ENCODE measurements at places on chromosomes 11 and 22.

GRCh38 chr11:35558513-35558912 lies 33.1 kb upstream of the PAMR1 start:
- H3K4me3 ChIP-seq, result no peak overlapping the region
- no peaks in the 10 kb centered on the region for H3K36me3 ChIP-seq
- no peak overlapping the region for H3K27ac ChIP-seq
- DNase-seq, result no peak
- no peaks in the 10 kb centered on the region for H3K4me1 ChIP-seq

DNA sequence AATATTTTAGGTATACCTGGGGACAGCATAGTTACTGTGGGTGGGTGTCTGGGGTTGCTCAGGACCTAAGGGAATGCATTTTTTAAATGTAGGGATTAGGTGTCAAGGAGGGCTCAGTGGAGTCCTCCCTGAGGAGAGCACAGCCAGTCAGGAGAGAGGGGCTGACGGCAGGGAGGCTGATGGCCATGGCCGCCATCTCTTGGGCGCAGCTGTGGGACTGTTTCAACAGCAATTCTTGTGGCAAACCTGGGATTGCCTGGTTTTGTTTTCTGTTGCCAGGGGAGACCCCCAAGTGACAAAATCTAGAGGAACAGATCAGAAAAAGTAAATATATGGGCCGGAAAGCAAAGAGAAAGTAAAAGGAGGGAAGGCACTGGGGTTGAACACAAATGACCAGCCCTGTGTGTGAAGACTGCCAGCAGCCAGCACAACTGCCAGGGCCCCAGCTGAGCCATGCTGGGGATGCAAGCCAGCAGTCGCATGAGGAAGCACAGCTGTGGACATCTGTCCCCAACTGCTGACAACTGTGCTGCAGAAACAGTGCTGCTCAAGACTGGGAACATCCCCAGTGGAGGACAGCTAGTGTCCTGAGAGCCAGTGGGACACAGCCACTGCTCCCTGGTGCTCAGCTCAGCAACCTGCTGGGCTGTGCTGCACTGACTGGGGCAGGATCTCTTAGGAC lies 10.5 kb downstream of the MIF start:
- H3K36me3 ChIP-seq, result no peaks in the 10 kb centered on the region
- H3K4me3 ChIP-seq, result no peak overlapping the region

DNA sequence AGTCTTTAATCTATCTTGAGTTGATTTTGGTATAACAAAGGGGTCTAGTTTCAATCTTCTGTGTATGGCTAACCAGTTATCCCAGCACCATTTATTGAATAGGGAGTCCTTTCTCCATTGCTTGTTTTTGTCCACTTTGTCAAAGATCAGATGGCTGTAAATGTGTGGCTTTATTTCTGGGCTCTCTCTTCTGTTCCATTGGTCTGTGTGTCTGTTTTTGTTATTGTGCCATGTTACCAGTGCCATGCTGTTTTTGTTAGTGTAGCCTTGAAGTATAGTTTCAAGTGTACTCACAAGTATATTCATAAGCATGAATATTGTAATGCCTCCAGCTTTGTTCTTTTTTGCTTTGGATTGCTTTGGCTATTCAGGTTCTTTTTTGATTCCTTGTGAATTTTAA lies 159.6 kb downstream of the TBC1D22A start:
- H3K27me3 ChIP-seq, result no peaks in the 10 kb centered on the region
- no peak overlapping the region for H3K4me3 ChIP-seq

DNA sequence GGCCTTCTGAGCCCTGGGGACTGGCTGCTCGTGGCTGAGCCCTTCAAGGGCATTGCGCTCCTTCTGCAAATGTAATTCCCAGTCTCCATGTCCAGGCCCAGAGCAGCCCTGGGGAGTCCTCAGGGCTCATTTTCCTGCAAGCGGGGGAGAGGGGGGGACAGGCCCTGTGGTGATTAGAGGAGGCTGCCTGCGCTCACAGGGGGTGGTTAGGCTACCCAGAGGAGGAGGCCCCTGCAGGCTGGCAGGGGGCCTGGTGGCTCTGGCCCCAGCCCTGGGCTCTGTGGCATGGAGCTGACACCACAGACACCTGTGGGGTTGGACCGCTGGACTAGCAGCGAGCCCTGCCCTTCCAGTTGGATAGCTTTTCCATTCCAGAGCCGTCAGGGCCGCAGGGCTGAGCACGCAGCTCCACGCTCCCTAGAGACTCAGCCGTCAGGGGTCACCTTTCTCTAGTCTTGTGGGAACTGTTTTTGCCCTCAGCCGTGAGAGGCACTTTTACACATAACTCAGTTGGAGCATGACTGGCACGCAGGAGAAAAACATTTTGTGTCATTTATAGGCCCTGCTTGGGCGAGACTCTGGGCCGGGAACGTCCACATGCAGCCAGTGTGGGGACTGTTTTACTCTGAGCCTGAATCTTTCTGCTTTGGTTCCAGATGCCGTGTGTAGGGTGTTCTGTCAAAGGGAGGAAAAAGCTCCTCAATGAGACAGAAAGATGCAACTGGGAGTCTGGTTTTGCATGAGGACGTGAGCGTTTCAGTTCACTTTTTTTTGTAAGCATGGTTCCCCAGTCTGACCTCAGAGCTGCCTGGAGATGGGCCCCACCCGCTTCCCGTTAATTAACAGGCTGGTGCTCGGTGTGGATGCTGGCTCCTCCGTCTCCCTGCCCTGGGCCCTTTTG lies 58.1 kb downstream of the LRP5 start:
- peaks cover 37% of the 10 kb centered on the region for H3K4me1 ChIP-seq
- DNase-seq, result no peak
- H3K36me3 ChIP-seq, result peaks cover 2% of the 10 kb centered on the region

GRCh38 chr11:35404388-35404775 lies 15.0 kb downstream of the SLC1A2 start:
- H3K27ac ChIP-seq, result no peak overlapping the region
- no peak for DNase-seq
- peaks cover under 1% of the 10 kb centered on the region for H3K27me3 ChIP-seq
- no peaks in the 10 kb centered on the region for H3K36me3 ChIP-seq
- no peak overlapping the region for H3K4me3 ChIP-seq

DNA sequence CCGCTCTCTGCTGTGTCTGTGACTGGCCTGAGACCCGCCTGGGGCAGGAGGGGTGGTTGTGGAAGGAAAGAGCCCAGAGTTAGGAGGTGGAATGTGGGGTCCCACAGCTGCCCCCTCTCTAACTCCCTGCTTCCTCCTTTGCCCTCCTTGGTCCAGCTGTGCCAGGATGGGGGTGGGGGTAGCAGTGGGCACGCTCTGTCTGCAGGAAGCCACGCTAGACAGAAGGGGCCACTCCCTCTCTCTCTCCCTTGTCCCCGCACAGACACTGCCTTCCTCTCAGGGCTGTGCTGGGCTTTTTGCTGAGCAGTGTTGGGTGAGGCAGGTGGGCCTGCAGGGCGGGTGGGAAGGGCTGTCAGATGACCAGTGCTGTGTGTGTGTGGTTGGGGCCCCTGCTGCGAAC lies 2.0 kb upstream of the SOX10 start:
- no peak for DNase-seq
- H3K36me3 ChIP-seq, result no peaks in the 10 kb centered on the region
- no peaks in the 10 kb centered on the region for H3K4me1 ChIP-seq
- H3K27ac ChIP-seq, result no peak overlapping the region
- no peaks in the 10 kb centered on the region for H3K27me3 ChIP-seq
- H3K4me3 ChIP-seq, result no peak overlapping the region

- H3K27me3 ChIP-seq, result no peaks in the 10 kb centered on the region
- H3K4me3 ChIP-seq, result no peak overlapping the region
- H3K27ac ChIP-seq, result no peak overlapping the region
- H3K4me1 ChIP-seq, result no peaks in the 10 kb centered on the region
These were observed 46.4 kb upstream of the OR5D13 start for GRCh38 chr11:55726715-55727324.

DNA sequence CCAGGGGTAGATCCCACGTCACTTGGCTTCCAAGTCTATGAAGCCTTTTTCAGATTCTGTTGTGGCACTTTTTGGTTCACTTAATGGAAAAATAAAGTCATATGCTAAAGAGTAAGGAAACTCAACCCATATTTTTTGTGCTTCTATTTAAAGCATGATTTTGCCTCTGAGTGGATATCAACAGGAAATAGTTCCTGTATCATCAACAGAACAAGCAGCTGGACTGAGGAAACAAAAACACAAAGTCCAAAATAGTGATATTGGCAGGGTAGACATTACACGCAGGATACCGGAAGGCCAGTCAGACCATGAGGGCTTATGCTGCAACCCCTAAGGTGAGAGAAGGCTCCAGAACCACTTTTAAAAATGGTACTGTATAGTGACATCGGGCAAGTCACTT lies 248.3 kb upstream of the ANO5 start:
- H3K4me3 ChIP-seq, result no peak overlapping the region
- no peak overlapping the region for H3K27ac ChIP-seq
- no peaks in the 10 kb centered on the region for H3K36me3 ChIP-seq
- DNase-seq, result no peak
- H3K4me1 ChIP-seq, result no peaks in the 10 kb centered on the region

DNA sequence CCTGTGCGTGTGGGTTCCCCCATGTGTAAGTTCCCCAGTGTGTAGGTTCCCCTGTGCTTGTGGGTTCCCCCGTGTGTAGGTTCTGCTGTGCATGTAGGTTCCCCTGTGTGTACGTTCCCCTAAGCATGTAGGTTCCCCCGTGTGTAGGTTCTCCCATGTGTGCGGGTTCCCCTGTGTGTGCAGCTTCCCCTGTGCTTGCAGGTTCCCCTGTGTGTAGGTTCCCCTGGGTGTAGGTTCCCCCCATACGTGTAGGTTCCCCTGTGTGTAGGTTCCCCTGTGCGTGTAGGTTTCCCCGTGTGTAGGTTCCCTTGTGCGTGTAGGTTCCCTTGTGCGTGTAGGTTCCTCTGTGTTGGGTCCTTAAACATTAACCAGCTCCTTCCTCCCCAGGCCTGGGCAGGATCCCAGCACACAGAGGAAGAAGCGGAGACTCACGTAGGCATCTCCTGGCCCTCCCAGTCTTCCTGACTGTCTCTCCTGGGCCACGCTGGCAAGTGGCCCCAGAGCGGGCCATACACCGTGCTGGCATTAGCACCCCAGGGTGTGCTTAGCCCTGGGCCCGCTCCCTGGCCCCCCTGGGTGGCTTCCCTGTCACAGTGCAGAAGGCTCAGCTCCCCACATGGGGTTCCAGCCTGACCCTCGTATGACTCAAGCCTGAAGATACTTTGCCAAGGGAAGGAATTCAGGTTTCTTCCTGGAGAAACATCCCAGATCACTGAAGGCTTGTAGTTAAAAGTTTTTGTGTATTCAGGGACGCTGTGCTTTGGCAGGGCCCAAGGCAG lies 2.8 kb upstream of the GRAMD4 start:
- no peaks in the 10 kb centered on the region for H3K27me3 ChIP-seq
- no peak for DNase-seq
- H3K4me3 ChIP-seq, result no peak overlapping the region
- no peak overlapping the region for H3K27ac ChIP-seq

- peaks cover 29% of the 10 kb centered on the region for H3K36me3 ChIP-seq
- no peaks in the 10 kb centered on the region for H3K27me3 ChIP-seq
- H3K27ac ChIP-seq, result no peak overlapping the region
- peaks cover 65% of the 10 kb centered on the region for H3K4me1 ChIP-seq
- DNase-seq, result no peak
These were observed 18.7 kb downstream of the TRIM44 start for GRCh38 chr11:35681163-35681767.

- H3K4me3 ChIP-seq, result peak within 1 kb of the TSS; percentile 60
- peaks cover 1% of the 10 kb centered on the region for H3K36me3 ChIP-seq
- peaks cover 34% of the 10 kb centered on the region for H3K27me3 ChIP-seq
- no peak within 1 kb of the TSS for H3K27ac ChIP-seq
- DNase-seq, result no peak
These were observed at the start of gene PHOX2A for GRCh38 chr11:72244060-72244360. PHOX2A (minus strand) TSS chr11:72244176; CDS start chr11:72244004, 172 bp downstream.

GRCh38 chr22:20130319-20130718 lies 1.3 kb upstream of the ZDHHC8 start:
- no peaks in the 10 kb centered on the region for H3K36me3 ChIP-seq
- DNase-seq, result no peak
- no peaks in the 10 kb centered on the region for H3K27me3 ChIP-seq
- peak overlapping the region; percentile 9 for H3K27ac ChIP-seq
- peaks cover 5% of the 10 kb centered on the region for H3K4me1 ChIP-seq

- peak; percentile 72 for DNase-seq
- no peaks in the 10 kb centered on the region for H3K27me3 ChIP-seq
- peaks cover 55% of the 10 kb centered on the region for H3K36me3 ChIP-seq
- H3K27ac ChIP-seq, result peak overlapping the region; percentile 96
- H3K4me1 ChIP-seq, result peaks cover 99% of the 10 kb centered on the region
These were observed 9.3 kb downstream of the CD44 start for GRCh38 chr11:35148163-35148837.

DNA sequence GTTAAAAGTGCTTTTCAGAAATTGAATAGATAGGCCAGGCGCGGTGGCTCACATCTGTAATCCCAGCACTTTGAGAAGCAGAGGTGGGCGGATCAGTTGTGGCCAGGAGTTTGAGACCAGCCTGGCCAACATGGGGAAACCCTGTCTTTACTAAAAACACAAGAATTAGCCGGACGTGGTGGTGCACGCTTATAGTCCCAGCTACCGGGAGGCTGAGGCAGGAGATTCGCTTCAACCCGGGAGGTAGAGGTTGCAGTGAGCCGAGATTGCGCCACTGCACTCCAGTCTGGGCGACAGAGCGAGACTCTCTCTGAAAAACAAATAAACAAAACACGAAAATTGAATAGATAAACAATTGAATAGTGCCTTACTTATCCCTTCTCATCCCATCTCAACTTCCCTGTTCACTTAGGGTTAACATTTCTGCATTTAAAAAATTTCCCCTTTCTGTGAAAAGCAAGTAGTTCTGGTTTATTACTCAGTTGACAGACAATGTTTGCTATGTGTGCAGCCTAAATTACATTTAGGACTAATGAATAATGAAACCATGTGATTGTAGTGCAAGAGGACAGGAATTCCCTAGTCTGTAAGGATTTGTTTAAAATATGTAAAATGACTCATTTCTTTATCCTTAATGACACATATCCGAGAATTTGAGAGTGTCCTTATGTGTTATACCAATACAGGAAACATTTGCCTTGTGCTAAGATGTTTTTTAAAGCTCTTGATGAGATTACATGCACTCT lies 6.0 kb downstream of the RNF169 start:
- H3K27me3 ChIP-seq, result no peaks in the 10 kb centered on the region
- no peak overlapping the region for H3K27ac ChIP-seq
- H3K36me3 ChIP-seq, result peaks cover 6% of the 10 kb centered on the region
- H3K4me1 ChIP-seq, result peaks cover 17% of the 10 kb centered on the region
- DNase-seq, result no peak
- no peak overlapping the region for H3K4me3 ChIP-seq

DNA sequence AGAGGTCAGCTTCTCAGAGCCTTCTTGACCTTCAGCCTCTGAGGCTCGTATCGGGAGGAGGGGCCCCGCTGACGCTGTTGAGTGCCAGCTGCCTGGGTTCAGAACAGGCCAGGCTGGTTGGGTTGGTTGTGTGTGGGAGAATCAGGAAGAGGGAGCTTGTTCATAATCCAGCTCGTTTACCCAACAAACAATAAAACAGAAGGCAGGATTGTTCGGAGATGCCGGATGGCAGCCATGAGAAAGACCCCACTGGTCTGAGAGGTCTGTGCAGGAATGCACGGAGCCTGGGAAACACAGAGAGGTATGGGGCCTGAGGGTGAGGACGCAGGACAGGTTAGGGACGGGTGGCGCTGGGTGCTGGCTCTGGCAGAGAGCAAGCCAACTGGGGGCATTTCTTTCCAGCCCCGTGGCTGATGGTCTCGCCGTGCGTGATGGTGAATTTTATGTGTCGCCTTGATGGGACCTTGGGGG lies 31.6 kb upstream of the SHANK2 start:
- H3K27ac ChIP-seq, result no peak overlapping the region
- H3K4me1 ChIP-seq, result no peaks in the 10 kb centered on the region
- H3K4me3 ChIP-seq, result no peak overlapping the region
- peaks cover 21% of the 10 kb centered on the region for H3K27me3 ChIP-seq
